ENCODE measurements at places on chromosomes 5 and 9.

- no peak overlapping the region for H3K27ac ChIP-seq
- H3K36me3 ChIP-seq: peaks cover 6% of the 10 kb centered on the region
- H3K4me3 ChIP-seq: no peak overlapping the region
- peaks cover 3% of the 10 kb centered on the region for H3K27me3 ChIP-seq
- no peak for DNase-seq
- no peaks in the 10 kb centered on the region for H3K4me1 ChIP-seq
Observed at GRCh38 chr5:17154211-17154996, 63.0 kb upstream of the BASP1 start.

DNA sequence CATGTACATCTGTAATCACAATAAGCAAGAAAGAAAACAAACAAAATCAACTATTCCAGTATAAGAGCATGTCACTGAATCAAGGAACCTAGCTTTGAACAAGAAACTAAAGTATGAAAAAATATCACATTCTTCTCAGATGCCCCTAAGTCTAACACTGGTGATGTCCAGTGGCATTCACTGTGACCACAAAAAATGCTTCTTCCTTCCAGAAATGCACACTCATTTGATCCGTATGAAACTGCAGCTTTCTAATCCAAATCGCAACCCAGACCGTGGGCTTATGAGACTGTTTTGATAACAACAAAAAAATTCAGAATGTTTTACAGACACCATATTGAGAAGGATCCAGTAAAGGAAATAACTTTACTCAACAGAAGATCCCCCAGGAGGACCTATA is 320.1 kb upstream of the TARS1 start:
- no peak overlapping the region for H3K27ac ChIP-seq
- no peaks in the 10 kb centered on the region for H3K4me1 ChIP-seq
- H3K36me3 ChIP-seq: no peaks in the 10 kb centered on the region
- no peak for DNase-seq

DNA sequence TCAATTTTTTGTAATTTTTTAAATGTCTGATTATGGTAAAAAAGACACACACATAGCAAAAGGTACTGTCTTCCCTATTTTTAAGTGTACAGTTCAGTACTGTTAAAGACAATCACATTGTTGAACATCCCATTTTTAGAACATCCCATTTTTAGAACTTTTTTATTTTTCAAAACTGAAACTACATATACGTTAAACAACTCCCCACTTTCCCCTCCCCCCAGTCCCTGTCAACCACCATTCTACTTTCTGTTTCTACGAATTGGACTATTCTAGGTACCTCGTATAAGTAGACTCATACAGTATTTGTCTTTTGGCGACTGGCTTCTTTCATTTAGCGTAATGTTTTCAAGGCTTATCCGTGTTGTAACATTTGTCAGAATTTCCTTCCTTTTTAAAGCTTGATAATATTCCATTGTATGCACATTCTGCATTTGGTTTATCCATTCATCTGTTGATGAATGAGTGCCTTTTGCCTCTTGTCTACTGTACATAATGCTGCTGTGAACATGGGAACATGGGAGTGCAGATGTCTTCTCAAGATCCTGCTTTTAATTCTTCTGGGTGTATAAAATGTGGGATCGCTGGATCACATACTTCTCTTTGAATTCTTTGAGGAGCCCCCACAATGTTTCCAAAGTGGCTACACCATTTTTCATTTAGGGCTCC is 154.0 kb downstream of the PIK3R1 start:
- peak overlapping the region; percentile 93 for H3K27ac ChIP-seq
- H3K4me1 ChIP-seq: peaks cover 46% of the 10 kb centered on the region
- peak overlapping the region; percentile 77 for H3K4me3 ChIP-seq
- H3K27me3 ChIP-seq: no peaks in the 10 kb centered on the region
- no peaks in the 10 kb centered on the region for H3K36me3 ChIP-seq

GRCh38 chr5:112467485-112467884 is 48.4 kb upstream of the EPB41L4A start:
- no peaks in the 10 kb centered on the region for H3K36me3 ChIP-seq
- no peak for DNase-seq
- H3K27me3 ChIP-seq: peaks cover 4% of the 10 kb centered on the region
- H3K27ac ChIP-seq: no peak overlapping the region

All from immature natural killer cell (primary cell).